ENCODE measurements at places on chromosomes 5 and 9. TPM values are rescaled to one million over a fixed set of nuclear protein-coding genes. Genes with fewer than 3 reads are reported as not detected.

Gene KIF4B
- not detected for total RNA-seq

Gene CDX1
- total RNA-seq, result not detected

Gene SLC45A2
- not detected for total RNA-seq

Gene PCDHA13
- total RNA-seq, result 0.42 TPM

Gene PLPP7
- total RNA-seq, result 3.9 TPM

Gene LCN1
- total RNA-seq, result not detected

Gene SPATA6L
- total RNA-seq, result 23.1 TPM

Gene ECSCR
- total RNA-seq, result 31.1 TPM

GRCh38 chr5:139686706-139687441, 38.7 kb downstream of the CXXC5 start:
- no peak for DNase-seq

GRCh38 chr5:5326115-5326758, 96.2 kb upstream of the ICE1 start:
- no peak for DNase-seq

DNA sequence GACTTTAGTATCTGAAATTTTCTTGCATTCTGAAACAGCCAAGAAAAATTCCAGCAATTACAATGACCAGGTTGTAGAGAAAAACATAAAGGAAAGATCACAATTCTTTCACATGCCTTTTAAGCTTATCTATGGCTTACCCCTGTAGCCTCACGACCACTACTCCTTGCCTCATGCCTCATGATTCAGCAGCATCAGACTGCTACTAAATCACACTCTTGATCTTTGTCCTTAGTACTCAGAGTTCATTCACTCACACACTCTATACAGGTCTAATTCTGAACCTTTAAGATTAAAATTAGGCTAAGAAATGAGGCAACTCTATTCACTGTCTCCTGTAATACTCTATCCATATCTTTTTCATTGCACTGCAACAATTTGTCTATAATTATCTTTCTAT, 415.1 kb downstream of the MLLT3 start:
- no peak for DNase-seq

- DNase-seq, result no peak
Observed at GRCh38 chr9:105346273-105346672, 101.6 kb upstream of the FSD1L start.

DNA sequence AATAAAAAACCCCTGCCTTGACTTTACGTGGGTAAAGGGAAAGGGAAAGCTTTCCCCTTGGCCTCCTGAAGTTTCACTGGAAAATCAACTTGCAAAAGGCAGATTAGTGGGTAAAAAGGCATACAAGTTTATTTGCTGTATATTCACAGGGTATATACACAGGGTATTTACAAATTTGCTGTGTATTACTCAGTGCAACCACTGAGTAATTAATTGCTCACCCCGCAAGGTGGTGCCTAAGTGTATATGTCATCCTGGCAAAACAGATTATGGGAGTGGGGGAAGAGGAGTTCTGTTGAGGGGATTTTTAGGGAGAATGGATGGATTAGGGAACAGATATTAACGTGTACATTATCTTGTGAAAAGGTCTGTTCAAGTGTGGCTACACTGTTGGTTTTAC, 7.1 kb upstream of the RARS1 start:
- DNase-seq, result no peak

Measured in ureter (tissue), 1 donor.